ENCODE measurements at places on chromosomes 5 and 9.
A peak's percentile ranks its signal among the peaks of the same experiment; 100 is the strongest.

DNA sequence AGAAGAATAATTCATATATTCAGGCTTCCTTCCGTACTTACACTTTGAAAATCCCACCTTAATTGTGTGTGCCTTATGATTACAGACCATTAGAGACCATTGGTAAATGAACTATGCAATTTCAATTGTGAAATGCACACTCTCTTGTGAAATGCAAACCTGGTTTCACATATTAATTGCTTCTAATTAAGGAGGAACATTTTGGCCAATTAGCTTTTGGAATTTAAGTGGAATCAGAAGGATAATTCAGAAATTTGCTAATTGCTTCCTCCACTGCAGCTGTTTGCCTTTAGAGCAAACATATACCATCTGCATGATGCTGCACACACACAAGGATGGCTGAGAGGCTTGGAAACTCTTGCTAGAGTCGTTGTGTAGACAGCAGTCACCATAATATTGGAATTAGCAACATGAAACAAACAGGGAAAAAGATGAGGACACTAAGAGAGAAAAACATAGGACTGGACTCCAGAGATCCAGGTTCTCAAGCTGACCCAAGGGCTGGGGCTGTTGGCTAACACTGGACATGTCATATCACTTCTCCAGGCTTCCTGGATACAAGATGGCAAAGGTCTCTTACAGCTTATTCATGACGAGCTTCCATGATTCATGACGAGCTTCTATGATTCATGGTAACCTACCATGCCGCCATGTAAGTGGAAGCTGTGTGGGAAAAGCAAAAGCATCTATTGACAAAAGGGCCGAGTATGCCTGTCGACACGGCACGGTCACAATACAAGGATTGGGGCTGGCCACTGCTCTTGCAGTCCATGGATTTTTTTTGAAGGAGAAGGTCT is 78.0 kb downstream of the PTCH1 start:
- DNase-seq, result no peak

GRCh38 chr9:70477146-70477745 is 62.8 kb upstream of the KLF9 start:
- DNase-seq, result no peak

- DNase-seq, result no peak
Measured at GRCh38 chr5:152592416-152592815, 187.3 kb upstream of the NMUR2 start.

- DNase-seq, result no peak
Measured at GRCh38 chr9:13956107-13956506, 357.8 kb downstream of the NFIB start.

GRCh38 chr5:62284946-62285891 is 20.8 kb upstream of the KIF2A start:
- DNase-seq, result peak; percentile 49

GRCh38 chr9:113393281-113393680 is 7.8 kb downstream of the ALAD start:
- no peak for DNase-seq

- DNase-seq, result no peak
Measured at GRCh38 chr9:137574192-137574591, 4.5 kb downstream of the DPH7 start.

DNA sequence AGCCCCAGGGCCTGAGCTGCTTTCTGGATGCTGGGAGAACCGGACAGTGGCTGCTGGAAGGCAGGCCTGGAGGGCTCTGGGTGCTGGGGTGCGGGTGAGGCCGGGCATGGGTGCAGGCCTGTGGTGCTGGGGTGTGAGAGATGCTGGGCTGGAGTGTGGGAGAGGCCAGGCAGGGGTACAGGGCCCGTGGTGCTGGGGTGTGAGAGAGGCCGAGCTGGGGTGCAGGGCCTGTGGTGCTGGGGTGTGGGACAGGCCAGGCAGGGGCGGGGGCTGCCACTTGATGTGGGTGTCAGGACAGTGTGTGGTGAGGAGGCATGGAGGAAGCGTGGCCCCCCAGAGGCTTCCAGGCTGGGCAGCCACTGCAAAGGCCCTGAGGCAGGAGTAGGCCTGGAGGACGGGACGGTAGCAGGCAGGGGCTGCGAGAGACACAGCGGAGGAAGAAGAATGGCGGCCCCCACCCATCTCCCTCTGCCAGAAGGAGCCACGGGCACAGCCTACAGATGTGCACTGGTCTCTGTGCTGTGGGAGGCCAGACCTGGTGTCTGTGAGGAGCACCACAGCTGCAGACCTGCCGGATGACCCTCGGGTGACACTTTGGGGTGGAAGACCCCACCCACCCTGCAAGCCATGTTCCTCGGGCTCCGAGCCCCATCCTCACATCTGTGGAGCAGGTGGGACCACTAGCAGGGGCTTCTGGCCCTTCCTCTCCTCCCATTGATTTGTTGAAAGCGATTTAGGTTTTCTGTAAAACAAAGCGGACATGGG is 9.3 kb downstream of the NKD2 start:
- no peak for DNase-seq

- DNase-seq, result no peak
Measured at GRCh38 chr5:138024117-138024516, 8.8 kb downstream of the FAM13B start.

- no peak for DNase-seq
Measured at GRCh38 chr5:160929906-160930305, 77.9 kb upstream of the ATP10B start.

- no peak for DNase-seq
Measured at GRCh38 chr5:39178171-39178570, 41.2 kb downstream of the FYB1 start.

DNA sequence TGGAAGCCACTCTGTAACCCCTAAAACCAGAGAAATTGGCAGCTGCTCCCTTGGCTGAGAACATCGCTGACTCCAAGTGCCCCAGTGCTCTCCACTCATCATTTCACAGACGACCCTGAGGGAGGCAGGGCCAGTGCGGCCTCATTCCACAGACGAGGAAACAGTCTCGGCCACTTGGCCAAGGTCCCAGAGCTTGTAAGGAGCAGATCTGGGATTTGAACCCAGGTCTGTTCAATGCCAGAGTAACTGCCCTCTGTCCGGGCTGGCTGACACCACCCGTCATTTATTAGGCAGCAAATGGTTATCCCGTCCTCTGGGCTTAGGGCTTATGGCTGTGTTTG is 19.9 kb upstream of the IER5L start:
- no peak for DNase-seq

- DNase-seq, result no peak
Measured at GRCh38 chr9:34252016-34252415, 73.2 kb downstream of the UBAP1 start.

DNA sequence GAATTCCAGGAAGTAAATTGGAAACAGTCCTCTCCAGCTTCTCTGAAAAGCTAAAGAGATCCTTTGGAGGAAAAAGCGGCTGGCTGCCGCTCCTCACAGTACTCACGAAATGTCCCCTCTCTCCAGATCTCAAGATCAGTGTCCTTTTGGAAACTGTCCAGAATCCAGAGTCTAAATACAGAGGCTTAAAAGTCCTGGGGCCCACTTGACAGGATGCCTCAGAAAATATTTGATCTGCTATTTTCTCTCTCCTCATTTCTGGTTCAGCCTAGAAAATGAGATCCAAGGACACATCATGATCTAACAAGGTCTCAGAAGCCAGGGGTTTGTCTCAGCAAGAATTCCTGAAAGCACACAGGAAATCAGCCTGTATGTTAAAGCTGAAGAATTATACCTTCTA is 7.2 kb downstream of the C1QTNF2 start:
- DNase-seq, result no peak
